A673 (cell line): ENCODE measurements at places on chromosomes 7 and 10. TPM values are rescaled to one million over a fixed set of nuclear protein-coding genes. Genes with fewer than 3 reads are reported as not detected.
A peak's percentile ranks its signal among the peaks of the same experiment; 100 is the strongest.

DNA sequence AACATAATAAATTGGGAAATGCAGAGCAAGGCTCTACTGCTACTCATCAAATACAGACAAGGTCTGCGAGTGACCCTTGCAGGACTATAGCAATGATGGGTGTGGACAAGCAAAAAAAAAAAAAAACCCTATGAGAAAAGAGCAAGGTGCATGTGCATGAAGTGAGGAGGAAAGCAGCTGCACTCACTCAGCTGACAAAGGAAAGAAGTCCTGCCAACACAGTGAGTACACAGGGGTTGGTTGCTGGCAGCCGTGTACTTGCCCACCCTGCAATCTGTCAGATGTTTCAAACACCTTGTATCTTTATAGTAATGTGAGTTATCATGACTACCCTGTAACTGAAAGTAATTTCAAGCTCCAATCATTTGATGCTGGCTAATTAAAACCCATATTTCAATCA lies 20.5 kb downstream of the CHCHD3 start:
- no peak for DNase-seq

GRCh38 chr7:130927564-130927963 lies 193.6 kb upstream of the KLF14 start:
- DNase-seq: no peak

DNA sequence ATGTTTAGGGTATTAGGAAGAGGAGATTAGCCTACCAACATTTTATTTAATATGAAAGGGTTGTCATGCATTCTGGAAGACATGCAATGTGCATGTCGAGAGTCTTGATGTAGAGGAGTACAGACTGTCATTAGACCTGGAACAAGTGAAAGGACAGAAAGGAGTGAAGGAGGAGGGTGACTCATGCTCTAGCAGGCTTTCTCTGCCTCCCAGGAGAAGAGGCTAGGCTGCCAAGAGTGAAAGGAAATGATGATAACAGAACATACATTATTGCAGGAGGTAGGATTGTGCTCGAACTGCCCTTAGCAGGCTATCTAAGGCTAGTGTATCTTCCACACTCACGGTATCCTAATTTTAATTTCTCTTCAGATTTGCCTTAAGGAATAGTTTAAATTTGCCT lies 228.8 kb downstream of the EXOC4 start:
- DNase-seq: peak; percentile 56

- DNase-seq: peak; percentile 86
Measured at GRCh38 chr7:130274983-130275591, 8.4 kb downstream of the CPA2 start.

- no peak for DNase-seq
Measured at GRCh38 chr10:6044751-6045313, 17.3 kb downstream of the IL2RA start.

DNA sequence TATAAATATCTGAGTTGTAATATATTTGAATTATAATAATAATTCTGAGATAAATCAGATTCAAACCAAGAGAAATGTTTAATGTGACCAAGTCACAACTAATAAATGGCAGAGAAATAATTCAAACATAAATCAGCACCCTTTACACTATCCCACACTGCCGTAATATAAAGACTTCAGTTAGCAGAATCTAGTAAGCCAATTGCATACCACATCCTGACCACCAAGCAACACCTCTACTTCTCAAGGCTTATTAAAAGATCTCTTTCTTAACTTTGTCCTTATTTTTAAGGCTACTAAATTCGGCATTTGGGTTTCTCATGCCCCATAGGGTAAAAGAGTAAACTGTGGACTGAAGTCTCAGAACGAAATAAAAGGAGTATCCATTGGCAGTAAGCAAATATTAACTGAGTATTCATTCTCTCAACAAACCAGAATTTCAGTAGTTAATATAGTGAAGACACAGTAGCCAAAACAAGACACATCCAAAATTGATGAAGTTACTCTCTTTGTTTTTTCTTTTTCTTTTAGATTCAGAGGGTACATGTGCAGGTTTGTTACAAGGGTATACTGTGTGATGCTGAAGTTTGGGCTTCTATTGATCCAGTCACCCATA lies 14.8 kb downstream of the ACBD5 start:
- DNase-seq: no peak

GRCh38 chr7:29794959-29795629 lies 11.2 kb upstream of the WIPF3 start:
- DNase-seq: peak; percentile 61

DNA sequence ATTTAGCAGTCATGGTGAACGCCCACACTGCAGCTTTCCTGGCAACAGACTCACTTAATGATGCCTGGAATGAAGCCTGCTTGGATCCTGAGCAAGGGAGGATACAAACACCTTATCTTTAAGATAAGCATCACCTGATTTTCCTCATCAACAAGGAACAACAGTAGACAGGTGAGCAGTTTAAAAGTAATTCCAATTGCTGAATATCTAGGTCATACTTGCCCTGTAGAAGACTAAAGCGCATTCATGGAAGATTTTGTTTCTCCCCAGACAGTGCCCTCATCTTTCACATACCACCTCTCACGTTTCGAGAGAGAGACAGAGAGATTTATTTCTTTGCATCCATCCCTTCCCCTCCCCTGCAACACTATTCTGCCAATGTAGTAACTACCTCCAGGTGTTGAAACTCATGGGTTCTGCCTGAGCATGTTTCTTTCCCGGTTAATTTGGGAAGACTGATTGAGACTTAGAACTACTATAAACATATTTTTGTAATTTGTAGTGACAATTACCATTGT lies 660.7 kb downstream of the PARD3 start:
- no peak for DNase-seq

DNA sequence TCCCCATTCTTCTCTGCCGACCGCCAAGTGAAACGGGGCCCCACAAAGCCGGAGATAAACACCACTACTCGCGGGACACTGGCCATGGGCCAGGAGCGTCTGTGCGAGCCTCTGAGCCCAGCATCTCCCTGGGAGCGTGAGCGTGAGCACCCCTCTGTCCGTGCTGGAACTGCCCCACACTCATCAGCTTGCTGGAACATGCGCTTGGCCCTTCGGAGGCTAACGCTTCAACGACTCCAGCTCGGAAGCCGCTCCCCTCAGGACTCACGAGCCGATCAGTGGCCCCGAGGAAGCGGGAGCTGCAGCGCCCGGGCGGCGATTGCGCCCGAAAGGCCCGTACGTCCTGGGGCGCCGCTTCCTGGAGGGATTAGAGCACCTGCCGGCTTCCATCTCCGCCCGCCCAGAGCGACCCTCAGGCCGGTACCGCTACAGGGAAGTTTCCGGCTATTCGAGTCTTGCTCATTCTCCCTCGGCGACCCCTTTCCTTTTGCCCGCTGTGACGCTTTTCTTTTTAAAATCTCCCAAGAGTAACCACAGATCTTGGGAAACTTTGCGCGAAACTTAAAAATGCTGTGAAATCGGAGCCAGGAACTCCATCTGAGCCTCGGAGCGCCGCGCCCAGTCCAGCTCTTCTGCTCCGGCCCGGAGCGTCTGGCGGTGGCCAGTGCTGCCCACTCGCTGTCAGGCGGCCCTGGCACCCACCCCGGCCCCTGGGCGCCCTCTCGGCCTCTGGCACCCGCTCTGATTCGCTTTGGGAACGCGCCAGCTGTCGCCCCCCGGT lies 1.0 kb downstream of the TLL2 start:
- peak; percentile 49 for DNase-seq

- peak; percentile 90 for DNase-seq
Measured at GRCh38 chr10:22340329-22341189, 4.7 kb upstream of the SPAG6 start.

DNA sequence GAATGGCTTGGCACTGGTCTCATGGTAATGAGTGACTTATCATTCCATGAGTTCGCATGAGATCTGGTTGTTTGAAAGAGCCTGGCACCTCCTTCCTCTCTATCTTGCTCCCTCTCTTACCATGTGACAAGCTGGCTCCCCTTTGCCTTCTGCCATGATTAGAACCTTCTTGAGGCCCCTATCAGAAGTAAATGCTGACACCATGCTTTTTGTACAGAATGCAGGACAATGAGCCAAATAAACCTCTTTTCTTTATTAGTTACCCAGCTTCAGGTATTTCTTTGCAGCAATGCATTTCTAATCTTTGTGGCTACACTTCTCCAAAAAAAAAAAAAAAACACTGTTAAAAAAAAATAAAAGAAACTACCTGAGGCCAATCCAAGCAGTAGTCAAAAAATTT lies 17.1 kb upstream of the SLC13A1 start:
- no peak for DNase-seq

DNA sequence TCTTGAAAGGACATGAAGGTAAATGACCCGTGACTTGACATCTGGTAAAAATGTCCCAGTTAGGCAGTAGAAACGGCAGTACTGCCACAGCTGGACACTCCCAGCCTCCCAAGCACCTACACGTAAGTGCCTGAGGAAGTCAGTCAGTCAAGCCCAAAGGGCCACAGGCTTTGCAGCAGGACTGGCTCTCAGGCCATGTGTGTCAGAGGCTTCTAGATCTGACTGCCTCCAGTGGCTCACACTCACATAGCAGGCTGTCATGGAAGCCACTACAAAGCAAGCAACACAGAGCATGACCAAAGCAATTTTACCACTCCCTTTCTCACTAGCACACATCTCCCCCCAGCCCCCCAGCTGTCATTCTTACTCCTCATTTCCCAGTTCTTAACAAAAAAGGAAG lies 17.8 kb upstream of the CCNJ start:
- peak; percentile 25 for DNase-seq

GRCh38 chr7:71627651-71628050 lies 495.7 kb downstream of the GALNT17 start:
- no peak for DNase-seq

DNA sequence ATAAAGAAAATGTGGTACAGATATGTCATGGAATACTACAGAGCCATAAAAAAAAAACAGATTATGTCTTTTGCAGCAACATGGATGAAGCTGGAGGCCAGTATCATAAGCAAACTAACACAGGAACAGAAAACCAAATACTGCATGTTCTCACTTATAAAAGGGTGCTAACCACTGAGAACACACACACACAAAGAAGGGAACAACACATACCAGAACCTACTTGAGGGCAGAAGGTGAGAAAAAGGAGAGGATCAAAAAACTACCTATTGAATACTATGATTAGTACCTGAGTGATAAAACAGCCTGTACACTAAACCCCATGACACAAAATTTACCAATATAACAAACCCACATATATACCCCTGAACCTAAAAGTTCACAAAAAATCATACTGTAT lies 144.6 kb downstream of the TPK1 start:
- DNase-seq: no peak

DNA sequence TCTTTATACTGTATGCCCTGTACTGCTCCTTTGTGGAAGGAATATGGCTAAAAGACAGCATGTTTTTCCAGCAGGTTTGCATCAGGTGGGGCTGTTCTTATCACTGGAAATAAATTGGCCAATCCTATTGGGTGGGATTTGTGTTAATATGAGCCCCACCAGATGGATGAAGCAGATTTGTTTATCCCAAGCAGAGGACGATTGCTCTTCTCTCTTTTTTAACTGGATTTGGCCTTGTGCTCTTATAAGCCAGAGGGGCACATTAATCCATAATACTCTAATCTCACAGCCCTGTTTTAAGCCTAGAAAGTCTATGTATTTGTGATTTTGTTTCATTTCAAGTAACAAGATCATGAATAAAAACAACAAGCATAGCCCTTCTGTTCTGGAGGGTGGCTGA lies 240.1 kb upstream of the ADARB2 start:
- no peak for DNase-seq

- DNase-seq: no peak
Measured at GRCh38 chr10:71632200-71632820, 87.3 kb downstream of the C10orf105 start.

- DNase-seq: no peak
Measured at GRCh38 chr7:44281811-44282600, 43.4 kb downstream of the CAMK2B start.

- peak; percentile 32 for DNase-seq
Measured at GRCh38 chr7:95725205-95725604, 47.1 kb upstream of the DYNC1I1 start.

- DNase-seq: peak; percentile 41
Measured at GRCh38 chr7:144738708-144739314, 97.0 kb downstream of the TPK1 start.

- peak; percentile 18 for DNase-seq
Measured at GRCh38 chr10:104109908-104110662, 11.9 kb upstream of the SFR1 start.

GRCh38 chr10:35425595-35425994 lies 89.3 kb downstream of the CCNY start:
- DNase-seq: no peak

DNA sequence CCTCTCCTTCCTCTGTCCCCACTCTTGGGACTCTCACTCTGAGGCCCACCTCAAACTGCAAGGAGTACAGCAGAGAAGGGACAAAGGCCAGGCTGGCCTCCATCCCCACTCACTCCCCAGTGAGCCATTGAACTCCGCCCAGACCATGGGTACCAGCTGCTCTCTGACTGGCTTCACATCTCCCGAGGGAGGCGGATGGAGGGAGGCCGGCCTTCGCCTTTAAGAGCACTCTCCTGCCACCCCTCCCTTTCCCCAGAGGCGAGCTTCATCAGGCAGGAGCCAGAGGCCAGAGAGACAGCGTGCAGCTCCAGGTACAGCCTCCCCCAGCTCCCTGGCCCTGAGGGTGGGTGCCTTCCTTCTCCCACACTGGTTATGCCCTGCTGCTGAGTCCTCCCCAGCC lies 1.8 kb upstream of the LDB3 start:
- no peak for DNase-seq

DNA sequence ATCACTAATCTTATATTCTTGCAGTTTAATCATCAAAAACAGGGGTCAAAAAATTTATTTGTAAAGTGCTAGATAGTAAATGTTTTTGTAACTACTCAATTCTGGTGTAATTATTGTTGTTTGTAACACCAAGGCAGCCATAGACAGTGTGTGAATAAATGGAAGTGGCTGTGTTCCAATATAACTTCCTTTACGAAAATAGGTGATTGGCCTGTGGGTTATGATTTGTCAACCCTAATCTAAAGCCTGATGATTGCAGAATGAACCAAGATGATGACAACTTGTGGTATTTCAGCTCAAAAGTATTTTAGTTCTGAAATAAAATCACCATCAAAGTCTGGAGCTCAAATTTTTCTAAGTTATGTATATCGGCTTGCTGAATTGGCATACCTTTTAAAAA lies 34.4 kb upstream of the ETV1 start:
- DNase-seq: no peak

The HYAL4 gene
- total RNA-seq: not detected in 2 replicates

The SOSTDC1 gene
- total RNA-seq: not detected in 2 replicates

The FAM25A gene
- not detected in 2 replicates for total RNA-seq

The UCN3 gene
- not detected in 2 replicates for total RNA-seq

The AKR1D1 gene
- total RNA-seq: not detected in 2 replicates

The MYOF gene
- total RNA-seq: 15.9 and 24.2 TPM in 2 replicates

The H2BK1 gene
- total RNA-seq: not detected in 2 replicates

The PRSS37 gene
- total RNA-seq: not detected in 2 replicates

The MEOX2 gene
- total RNA-seq: not detected in 2 replicates

The TLX1 gene
- 0.17 TPM in 1 of 2 replicates, not detected in the other for total RNA-seq

The NYAP1 gene
- total RNA-seq: 1.3 and 3.2 TPM in 2 replicates

The PRPS1L1 gene
- total RNA-seq: not detected in 2 replicates

The FAM180A gene
- total RNA-seq: not detected in 2 replicates

The LIPK gene
- total RNA-seq: not detected in 2 replicates

The CAV2 gene
- 265 and 286 TPM in 2 replicates for total RNA-seq

The PNLIPRP3 gene
- not detected in 2 replicates for total RNA-seq

The CH25H gene
- 0.42 and 0.56 TPM in 2 replicates for total RNA-seq

The CXCL12 gene
- total RNA-seq: 0.30 and 0.52 TPM in 2 replicates

The UPK3B gene
- 1.4 TPM in 1 of 2 replicates, not detected in the other for total RNA-seq

The TNPO3 gene
- 72.7 and 77.8 TPM in 2 replicates for total RNA-seq

The SPACDR gene
- total RNA-seq: 2.9 and 3.9 TPM in 2 replicates
